ENCODE measurements at places on chromosomes 11 and 22. TPM values are rescaled to one million over a fixed set of nuclear protein-coding genes. Genes with fewer than 3 reads are reported as not detected.

Gene YWHAH
- total RNA-seq: 141 TPM

Gene CYP2D6
- total RNA-seq: 7.0 TPM

Gene SCGB1D2
- not detected for total RNA-seq

Gene CBX7
- 11.0 TPM for total RNA-seq

Gene OR52A1
- not detected for total RNA-seq

Gene TREH
- not detected for total RNA-seq

Gene DYNC2H1
- 1.2 TPM for total RNA-seq

Gene CASP5
- 0.17 TPM for total RNA-seq

Gene APOL4
- total RNA-seq: 0.73 TPM

Gene SLC22A6
- total RNA-seq: not detected

Gene NXPE2
- not detected for total RNA-seq

Gene UBE2L6
- total RNA-seq: 270 TPM

Gene MPEG1
- total RNA-seq: not detected

Gene CRY2
- total RNA-seq: 27.9 TPM

Gene VSTM5
- total RNA-seq: not detected

Gene CYB5R2
- 1.4 TPM for total RNA-seq

Gene SMIM35
- total RNA-seq: 0.49 TPM

Gene C22orf31
- total RNA-seq: not detected

Gene OTOG
- total RNA-seq: not detected

Gene OR51B4
- total RNA-seq: not detected

Data from T-helper 1 cell treated with Interleukin-12 subunit alpha and Interleukin-12 subunit beta and Interleukin-4 antibody, amounts not matched to agents 30 ng/mL and 1 ng/mL, for 36 hours (primary cell).